ENCODE measurements at places on chromosomes 16 and 17.
A peak's percentile ranks its signal among the peaks of the same experiment; 100 is the strongest.

DNA sequence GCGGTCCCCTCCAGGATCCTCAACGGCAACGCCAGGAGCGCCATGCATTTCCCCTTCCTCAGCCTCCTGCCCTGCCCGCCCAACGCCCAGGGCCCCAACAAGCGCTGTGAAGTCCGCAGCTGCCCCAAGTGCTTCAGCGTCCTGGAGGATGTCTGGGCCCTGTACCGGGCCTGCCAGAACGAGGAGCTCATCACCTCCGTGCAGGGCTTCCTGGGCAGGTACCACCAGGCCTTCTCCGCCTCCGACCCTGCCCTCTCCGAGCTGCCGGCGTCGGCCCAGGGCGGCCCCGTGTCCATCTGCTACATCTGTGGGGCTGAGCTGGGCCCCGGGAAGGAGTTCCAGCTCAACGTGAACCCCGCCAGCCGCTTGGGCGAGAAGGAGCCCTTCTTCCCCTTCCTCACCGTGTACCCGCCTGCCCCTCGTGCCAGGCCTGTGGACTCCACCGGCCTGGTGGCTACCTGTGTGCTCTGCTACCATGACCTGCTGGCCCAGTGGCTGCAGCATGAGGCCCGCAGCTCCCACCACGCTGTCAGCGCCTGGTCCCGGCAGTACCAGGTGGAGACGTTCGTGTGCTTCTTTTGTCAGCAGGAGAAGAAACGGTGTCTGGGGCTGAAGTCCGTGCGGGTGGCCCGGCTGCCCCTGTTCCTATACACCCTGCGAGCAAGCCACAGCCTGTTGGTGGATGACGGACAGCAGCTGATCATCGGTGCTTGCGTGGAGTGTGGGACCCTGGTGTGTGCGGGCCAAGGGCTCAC lies 58.9 kb upstream of the CIBAR2 start:
- DNase-seq, result no peak

- no peak for DNase-seq
Observed at GRCh38 chr16:73285436-73286201, 237.7 kb upstream of the ZFHX3 start.

DNA sequence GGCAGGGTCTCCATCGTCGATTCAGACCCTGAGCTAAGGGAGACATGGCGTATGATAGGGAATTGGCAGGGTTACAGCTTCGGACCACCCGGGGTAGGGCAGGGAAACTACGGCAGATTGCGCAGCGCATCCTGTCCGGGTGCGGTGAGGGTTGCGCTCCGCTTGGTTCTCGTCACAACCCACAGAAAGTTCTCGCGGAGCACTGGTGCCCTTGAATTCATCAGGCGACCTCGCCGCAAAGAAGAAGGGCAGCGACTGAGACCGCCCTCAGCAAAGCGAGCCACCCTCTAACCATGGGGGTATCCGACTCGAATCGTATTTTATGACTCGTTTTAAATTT lies 1.2 kb downstream of the HS3ST3B1 start:
- DNase-seq, result no peak

GRCh38 chr16:73885319-73885718 lies 411.3 kb upstream of the PSMD7 start:
- no peak for DNase-seq

DNA sequence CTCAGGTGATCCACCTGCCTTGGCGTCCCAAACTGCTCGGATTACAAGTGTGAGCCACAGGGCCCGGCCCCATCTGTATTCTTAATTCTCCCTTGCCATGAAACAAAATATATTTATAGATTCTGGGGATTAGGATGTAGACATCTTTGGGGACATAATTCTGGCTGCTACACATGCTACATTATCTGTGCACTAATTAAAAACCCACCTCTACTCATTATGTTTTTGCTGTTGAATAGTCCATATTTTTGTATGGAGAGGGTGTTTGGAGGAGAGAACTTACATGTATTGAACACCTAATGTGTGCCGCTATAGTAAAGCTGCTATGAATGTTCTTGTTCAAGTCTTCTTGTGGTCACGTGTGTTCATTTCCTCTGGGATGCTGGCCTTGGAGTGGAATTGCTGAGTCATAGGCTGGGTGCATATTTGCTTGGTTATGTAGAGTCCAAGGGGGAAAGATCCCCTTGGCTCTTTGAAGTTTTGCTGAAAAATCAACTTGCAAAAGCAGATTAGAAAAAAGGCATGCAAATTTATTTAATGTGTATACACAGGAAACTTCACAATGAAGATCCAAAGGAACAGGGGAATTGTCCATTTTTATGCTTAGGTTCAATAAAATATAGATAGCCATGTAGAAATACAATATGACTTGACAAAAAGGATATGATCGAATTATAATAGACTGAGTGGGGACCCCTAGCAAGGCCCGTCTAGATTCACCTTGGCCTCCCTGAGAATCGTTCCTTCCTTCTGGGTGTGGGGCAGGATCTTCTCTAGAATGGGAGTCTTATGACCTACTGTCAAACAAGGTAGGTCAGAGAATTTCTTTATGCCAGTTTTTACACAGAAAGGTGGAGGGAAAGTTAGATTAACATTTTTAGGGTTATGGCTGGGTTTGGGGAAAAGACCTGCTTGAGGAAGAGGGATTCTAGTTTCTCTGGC lies 42.1 kb upstream of the GPRC5B start:
- peak; percentile 12 for DNase-seq

DNA sequence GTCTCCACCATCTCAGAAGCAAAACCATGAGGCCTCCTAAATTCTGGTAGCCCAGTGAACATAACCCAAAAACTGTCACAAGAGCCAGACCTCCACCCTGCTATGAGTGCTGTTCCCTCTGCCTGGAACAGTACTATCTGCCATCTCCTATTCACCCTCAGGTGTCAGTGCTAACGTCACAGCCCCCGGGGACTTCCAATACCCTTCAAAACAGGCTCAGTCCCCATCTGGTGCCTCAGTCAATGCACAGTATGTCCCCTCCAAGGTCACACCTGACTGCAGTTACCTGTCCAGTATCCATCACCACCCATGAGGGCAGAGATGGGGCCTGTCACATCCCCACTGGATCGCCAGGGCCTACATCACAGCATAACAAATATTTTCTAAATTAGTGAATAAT lies 11.5 kb downstream of the CREBBP start:
- DNase-seq, result no peak

DNA sequence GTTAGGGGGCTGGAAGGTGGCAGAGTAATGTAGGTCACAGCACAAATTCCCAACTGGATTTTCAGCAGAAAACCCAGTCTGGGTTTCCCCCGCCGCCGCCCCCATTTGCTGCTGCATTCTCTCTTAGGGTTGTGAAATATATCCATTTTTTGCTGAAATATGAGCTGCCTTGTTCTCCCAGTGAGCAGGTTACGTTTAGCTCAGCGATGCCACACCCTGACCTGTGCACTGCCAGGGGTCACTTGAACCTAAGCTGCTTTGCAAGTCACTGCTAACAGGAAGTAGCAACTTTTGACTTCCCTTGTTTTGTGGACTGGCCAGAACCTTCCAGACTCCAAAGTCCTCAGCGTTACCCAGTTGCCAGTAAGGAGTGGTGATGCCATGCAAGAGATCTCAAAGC lies 274.1 kb downstream of the CPPED1 start:
- no peak for DNase-seq

DNA sequence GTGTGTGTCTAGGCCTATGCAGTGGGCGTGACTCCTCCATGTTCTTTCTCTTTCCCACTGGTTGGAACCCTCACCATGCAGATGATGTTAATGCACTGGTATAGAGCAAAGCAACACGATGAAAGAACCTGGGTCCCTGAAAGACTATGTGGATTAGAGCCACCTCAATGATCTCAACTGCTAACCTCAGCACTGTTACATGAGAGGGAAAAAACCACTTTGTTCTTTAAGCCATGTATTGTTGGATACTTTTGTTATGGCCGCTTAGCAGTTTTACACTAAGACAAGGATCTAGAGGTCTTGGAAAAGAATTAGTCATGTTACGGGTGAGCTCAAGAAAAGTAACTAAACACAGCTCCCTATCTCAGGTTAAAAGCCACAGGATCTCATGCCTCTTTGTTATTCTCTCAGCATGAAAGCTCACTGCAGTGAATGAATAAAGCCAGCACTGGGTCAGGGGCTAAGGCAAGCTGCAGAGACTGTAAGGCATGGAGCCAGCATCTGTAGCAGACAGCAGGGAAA lies 56.6 kb upstream of the RBBP6 start:
- DNase-seq, result no peak

- no peak for DNase-seq
Observed at GRCh38 chr16:70695331-70696070, 9.6 kb upstream of the MTSS2 start.

GRCh38 chr17:79243603-79243990 lies 169.0 kb downstream of the ENGASE start:
- no peak for DNase-seq

GRCh38 chr17:32486701-32487472 lies at the start of gene CDK5R1:
Gene CDK5R1 (plus strand): TSS chr17:32486993. CDS start chr17:32487621, 628 bp downstream.
- DNase-seq, result no peak

Data from GM04504 (cell line).